Suprapubic skin (tissue), 4 donors: ENCODE measurements at places on chromosomes 4 and X.

DNA sequence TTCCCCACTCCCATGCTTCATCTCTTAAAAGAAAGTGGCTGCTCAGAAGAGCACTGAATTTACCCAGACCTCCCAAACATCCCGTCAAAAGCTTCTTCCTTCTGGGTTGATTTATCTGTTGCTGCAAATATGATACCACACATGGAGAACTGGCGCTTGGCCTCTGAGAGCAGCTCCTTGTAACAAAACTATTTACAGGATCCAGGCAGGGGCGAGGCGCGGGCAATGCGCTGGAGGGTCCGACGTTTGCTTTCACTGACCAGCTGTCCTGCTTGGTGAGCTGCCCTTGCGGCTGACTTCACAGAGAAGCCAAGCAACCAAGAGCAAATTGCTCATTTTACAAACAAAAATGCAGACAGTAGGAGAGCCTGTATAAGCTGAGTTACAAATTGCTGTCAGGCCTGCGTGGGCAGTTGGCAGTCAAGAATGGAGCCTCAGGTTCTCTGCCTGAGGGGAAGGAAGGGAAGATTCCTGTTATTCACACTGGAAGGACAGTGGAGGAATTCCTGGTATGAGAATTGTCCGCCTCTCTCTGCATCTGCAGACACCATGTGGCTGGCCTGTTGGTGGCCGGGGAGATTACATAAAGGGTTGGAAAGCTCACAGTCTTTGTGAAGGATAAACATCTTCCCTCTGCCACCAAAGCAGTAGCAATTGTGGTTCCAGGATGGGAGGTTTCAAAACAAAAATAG is 192.2 kb upstream of the LEF1 start:
- DNase-seq = no peak

DNA sequence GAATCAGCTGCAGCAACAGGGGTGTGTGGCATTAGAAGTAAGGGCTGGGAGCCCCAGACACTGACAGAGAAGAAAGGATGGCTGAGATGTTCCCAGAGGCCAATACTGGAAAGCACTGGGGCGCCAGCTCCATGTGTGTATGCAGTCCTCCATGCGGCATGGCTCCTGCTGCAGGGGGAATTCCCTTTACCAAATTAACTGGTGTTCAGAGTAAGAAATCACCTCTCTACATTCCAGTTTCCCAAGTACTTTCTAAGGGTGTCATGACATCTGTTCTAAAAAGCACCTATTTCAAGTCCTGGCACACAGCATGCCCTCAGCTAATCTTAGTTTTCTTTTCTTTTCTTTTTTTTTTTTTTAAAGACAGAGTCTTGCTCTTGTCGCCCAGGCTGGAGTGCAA is 98.0 kb downstream of the MAML3 start:
- no peak for DNase-seq

DNA sequence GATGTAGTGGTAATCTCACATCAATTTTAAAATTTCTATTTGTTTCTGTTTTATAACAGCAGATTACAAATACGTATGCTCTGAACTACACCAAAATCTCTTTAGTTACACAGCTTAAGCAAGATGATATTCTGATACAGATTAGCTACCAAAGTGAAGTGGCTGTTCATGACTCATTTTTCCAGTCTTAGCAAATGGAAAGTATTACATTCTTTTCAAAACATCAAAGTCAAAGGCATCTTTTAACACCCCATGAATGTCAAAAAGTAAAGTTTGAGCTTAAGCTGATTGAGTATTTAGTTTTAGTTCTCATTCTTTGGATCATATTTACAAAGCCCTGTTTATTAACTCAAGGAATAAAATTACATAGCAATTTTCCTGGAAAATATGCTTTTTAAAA is 6.6 kb upstream of the HPGDS start:
- DNase-seq = no peak

- no peak for DNase-seq
Observed at GRCh38 chrX:149829751-149830191, 48.0 kb downstream of the MAGEA9 start.

- no peak for DNase-seq
Observed at GRCh38 chr4:128930051-128930450, 120.6 kb downstream of the JADE1 start.

DNA sequence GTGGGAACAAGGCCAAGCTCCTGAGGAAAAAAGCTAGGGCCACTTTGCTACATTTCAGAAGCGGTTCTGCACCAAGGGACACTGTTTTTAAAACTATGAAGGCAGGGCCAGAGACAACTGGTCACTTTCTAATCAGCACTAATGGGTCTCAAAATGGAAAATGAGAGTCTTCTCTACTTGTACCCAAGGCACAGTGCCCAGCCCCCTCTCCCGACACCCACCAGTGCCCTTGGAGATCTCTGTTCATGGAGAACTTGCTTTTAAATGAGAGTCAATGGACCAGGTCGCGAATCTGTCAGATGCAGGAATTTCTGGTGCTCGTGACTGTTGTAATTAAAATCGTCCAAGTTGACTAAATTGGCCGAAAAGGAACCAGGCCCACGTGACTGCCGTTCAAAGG is 591.6 kb downstream of the BCOR start:
- no peak for DNase-seq

- DNase-seq = no peak
Observed at GRCh38 chrX:134254511-134254910, 17.5 kb downstream of the CCDC160 start.

DNA sequence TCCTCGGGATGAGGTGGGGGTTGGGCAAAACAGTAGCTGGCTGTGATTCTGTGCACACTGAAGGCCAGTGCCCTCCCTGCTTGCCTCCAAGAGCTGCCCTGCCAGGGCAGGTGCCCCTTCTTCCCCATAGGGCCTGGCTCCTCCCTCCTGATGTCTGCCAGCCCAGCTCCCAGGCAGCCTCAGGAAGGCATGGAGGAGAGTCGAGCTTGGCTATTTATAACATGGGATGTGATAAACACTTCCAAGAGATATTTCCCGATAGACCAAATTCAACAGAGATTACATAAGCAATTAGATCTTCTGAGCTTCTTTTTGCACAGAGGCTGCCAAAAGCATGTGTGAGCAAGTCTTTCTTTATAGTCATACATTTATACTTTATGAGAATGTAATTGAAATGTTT is 45.3 kb upstream of the PJA1 start:
- no peak for DNase-seq

GRCh38 chr4:53508446-53508845 is 82.8 kb downstream of the LNX1 start:
- DNase-seq = no peak

- no peak for DNase-seq
Observed at GRCh38 chr4:109611045-109611646, 51.1 kb downstream of the MCUB start.

DNA sequence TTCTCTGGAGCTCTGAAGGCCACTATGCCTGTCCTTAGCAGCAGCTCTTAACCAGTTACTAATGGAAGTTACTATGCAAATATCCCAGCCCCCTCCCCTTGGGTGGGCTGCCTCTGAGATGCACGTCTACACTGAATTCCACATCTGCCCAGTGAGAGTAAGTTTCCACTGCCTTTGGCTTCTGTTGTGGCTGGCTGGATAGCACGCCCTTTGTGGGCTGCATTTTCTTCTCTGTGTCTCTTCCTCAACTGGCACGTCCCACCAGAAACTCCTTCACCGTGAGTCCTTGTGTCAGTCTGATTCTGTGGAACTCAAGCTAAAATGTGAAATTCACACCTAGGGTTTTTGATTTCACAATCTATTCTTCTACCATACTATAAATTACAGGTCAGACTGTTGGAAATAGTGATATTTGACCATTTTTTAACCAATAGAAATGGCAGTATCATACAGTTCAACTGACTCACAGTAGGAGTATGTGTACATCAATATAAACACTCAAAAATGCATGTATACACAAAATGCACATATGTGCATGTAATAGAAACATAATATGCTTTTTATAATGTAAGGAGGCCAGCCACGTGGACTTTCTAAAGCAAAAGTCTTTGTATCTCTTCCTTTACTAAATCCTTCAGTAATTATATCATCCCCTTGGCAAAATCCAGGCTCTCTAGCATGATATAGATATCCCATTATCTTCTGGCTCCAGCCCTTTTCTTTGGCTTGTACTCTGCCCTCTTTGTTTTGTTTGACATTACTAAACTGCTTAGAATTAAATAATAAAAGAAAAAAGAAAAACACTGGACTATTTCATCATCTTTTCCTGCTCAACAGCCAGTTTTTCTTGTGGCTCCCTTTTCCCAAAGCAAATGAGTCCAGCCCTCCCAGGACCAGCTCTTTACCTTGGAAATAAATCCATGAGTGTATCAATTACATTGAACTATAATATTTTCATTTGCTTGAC is 33.2 kb upstream of the LDB2 start:
- DNase-seq = no peak

DNA sequence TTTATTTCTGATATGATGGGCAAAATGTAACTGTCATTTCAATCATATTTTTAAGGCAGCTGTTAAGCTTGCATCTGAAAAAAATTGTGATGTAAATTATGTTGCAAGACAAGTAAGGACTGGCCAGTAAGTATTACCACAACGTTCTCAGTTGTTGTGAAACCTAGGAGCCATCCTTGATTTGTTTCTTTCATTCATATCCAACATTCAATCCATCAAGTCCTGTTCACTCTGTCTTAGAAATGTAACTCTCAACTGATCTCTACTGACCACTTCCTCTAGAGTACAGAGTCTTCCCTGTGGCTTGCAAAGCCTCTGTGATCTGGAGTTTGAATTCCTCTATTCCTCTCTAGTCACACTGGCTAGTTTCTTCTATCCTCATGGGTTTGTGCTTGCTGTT is 161.4 kb upstream of the MAD2L1 start:
- no peak for DNase-seq

- DNase-seq = no peak
Observed at GRCh38 chrX:100994352-100995281, 25.1 kb downstream of the ARL13A start.

- no peak for DNase-seq
Observed at GRCh38 chr4:79638735-79639134, 230.7 kb upstream of the GK2 start.

- no peak for DNase-seq
Observed at GRCh38 chr4:1285790-1286553, 3.7 kb upstream of the MAEA start.

GRCh38 chr4:137156807-137157206 is 375.5 kb downstream of the PCDH18 start:
- no peak for DNase-seq

GRCh38 chr4:25223802-25224375 is 9.9 kb upstream of the PI4K2B start:
- no peak for DNase-seq

- no peak for DNase-seq
Observed at GRCh38 chr4:111562826-111563225, 582.4 kb upstream of the FAM241A start.

- no peak for DNase-seq
Observed at GRCh38 chrX:12360986-12361598, 222.8 kb downstream of the FRMPD4 start.

DNA sequence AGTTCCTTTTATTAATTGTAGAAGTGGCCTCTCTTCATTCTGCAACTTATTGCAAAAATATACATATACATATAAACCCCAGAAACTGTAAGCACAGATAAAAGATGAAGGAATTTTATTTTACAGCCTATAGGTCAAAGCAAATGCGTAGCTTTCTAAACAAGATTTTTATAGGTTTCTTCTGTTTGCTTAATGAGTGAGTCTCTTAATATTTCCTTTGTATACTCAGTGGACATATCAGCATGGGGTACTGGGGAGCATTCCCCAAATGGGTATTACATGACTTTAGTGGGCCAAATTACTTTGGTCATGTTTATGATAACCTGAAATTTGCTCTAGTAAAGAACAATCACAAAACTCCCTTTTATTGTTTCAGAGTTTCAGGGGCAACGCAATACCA is 1698.6 kb upstream of the IGFBP7 start:
- no peak for DNase-seq

DNA sequence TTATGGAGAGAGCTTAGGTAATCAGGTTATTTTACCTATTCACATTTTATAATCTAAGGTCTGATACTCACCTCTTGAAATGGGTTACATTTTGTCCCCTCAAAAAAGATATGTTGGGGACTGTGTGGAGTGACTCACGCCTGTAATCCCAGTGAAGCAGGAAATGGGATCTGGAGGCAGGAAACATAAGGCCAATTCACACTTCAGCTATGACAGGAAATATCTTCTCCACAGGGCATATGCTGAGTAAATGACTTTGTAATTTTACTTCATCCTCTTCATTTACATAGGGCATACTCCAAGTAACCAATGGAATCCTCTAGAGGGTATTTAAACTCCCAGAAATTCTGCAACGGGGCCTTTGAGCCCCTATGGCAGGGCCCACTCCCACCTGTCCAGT is 54.8 kb upstream of the ZMAT1 start:
- DNase-seq = no peak

DNA sequence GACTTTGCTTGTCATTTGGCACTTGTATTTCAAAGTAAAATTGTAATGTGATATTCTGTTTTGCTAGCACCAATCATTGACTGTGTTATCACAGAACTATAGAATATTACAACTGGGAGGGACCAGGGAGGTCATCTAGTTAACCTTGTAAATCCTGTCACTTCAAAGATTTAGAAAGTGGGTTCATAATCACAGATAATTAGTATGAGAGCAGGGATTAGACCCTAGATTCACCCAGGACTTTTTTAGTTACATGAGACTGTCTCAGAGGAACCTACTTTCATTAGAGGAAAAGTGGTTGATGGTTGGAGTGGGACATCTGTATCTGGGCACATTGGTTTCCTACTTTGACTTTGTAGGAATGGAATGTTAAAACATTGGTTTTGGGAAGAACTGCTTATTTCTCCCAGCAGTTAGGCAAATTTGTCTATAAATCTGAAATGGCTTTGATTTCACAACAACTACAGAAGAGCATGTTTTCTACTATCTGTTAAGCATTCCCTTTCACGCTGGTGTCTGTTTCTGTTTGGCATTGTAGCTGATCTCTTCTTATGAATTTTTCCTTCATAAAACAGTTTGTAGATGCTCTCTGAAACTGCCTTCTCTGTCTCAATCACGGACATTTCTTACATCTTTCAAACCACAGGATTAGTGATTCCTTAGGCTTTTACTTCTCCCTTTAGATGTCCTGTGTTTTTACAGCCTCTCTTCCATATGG is 144.1 kb downstream of the DIPK2B start:
- DNase-seq = no peak

GRCh38 chr4:165328101-165328425 is 594 bp downstream of the MSMO1 start:
- no peak for DNase-seq

GRCh38 chr4:124121461-124121971 is 591.0 kb downstream of the ANKRD50 start:
- no peak for DNase-seq
